Adipocyte (in vitro differentiated cells): ENCODE measurements at places on chromosomes 13 and 19.

- DNase-seq: no peak
Observed at GRCh38 chr13:77476456-77476855, 59.0 kb upstream of the SCEL start.

- no peak for DNase-seq
Observed at GRCh38 chr13:49681842-49682435, 9.3 kb downstream of the EBPL start.

DNA sequence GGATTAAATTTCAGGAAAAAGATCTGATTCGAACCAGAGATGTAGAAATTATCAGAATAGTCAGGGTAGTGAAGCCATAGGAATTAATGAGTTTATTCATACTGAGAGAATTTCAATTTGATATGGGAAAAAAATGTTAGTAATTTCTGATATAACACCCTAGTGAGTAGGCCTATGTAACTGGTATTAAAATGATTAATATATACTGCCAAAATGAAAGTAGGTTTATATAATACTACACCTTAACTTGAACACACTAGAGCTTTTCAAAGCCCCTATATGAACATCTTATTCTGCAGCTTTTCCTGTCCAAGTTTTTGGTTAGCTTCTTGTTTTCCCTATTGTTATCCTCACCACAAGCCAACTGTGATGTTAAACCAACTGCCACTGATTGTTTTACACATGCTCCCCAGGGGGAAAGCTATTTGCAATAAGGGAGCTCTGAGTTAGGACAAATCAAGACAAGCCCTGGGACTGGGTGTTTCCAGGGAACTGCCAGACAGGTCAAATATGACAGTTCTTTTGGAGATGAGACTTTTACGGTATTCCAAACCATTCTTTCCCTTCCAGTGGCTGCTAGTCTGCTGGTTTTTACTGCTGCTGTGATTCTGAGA, 45.3 kb downstream of the FNDC3A start:
- no peak for DNase-seq

DNA sequence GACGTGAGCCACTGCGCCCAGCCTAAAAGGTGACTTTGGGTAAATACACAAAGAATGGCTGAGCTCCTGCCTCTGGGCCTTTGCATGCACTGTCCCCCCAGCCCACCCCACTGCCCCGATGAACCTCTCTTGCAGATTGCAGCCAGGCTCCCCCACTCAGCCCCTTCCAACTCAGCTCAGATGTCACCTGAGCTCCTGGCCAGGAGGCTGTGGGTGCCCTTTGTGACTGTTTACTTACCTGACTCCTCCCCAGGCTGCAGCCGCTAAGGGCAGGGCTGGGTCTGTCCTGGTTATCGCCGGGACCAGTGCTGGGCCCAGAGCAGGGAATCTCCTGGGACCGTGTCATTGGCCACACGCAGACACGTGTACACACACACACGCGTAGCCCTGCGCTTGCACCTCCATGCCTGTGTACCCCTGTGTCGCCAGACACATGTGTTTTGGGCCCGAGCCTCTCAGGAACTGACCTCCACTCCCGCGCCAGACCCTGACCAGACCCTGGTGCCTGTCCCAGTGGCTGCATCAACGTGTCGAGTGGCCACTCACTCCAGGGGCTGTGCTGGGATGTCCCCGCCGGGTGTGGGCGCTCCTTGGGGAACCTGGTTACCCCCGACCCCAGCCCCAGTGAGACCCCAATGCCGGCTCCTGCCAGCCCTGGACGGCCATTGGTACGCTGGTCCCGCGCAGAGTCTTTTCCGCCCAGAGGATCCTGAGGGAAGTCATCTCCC, 18.7 kb downstream of the EFNA2 start:
- no peak for DNase-seq

DNA sequence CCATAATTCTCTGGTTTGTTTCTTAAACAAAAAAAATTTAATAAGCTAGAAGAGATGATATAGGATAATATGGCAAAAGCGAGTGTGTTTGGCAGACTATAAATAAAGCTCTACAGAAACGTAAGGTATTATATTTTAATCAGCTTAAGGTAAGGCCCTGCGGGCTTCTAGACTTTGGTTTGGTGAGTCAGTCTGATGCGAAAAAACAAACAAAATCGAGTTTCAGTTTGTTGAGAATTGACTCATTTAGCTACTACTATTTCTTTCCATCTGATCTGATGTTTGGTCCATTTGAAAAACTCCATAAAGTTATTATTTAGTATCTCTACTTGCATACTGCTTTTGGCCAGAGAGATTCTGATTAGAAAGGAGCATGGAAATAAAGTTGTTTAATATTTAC, 138.0 kb downstream of the MIPEP start:
- peak; percentile 23 for DNase-seq
